ENCODE measurements at places on chromosomes 12 and 14.
A peak's percentile ranks its signal among the peaks of the same experiment; 100 is the strongest.

- no peak for DNase-seq
These were observed 25.5 kb upstream of the SNAPC1 start for GRCh38 chr14:61736751-61737150.

DNA sequence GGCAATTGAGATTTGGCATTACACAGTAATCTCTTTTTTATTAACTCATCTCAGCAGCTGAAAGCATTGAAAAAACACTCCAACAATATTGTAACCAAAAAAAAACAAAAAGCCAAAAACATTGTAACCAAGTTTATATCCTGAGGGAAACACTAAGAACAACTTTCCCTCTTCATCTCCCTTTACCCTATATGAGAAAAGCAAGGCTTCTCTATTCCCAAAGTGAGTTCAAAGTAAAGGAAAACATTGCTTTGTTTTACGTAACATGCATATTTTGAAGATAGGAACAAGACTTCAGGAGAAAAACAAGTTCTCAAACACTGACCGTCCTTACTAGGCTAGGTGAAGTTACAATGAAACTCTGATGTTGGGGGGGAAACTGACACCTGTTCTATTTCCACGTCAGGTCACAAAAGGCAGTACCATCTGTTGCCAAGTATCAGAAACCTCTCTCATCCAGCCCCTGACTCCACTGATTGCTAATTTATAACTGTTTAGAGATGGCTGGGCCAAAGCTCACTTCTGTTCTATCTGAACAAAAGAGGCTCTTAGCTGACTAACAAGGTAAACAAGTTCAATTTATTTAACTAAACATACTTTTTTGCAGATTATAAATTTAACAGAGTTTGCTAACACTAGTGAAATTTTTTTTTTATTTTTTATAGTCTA, 67.9 kb upstream of the PLXNC1 start:
- DNase-seq, result no peak

DNA sequence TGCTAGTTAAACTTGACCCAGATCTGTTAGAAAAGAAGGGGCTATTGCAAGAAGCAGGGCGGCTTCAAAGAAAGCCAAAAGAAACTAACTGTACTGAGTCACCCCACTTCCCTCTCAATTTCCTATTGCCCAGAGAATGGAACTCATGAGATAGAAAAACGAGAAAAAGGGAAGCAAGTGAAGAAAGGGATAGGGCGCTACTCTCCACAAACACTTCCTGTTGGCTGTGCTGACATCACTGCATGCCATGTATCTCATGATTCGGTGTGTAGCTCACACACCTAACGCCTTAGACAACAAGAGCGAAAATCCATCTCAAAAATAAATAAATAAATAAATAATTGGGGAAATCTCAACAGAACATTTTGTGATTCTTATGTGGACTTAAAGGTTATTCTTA, 13.0 kb upstream of the P2RX4 start:
- no peak for DNase-seq

GRCh38 chr12:43306066-43306465, 245.9 kb downstream of the ADAMTS20 start:
- peak; percentile 90 for DNase-seq

DNA sequence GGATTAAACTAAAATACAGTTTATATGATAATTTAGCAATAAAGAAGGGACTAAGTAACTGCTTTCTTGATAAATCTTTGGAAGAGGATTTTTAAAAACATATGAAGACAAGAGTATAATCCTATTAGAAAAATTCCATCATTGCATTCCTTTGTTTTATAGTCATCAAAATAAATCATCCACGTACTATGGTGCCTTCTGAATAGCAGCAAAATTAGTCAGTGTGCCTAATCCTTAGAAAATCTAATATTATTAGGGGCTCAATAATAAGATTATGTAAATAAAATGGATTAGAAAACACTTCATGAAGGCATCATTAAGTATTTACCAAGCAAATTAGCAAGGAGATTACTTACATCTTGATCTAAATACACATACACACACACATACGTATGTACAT, 102.1 kb downstream of the KCNH5 start:
- DNase-seq, result no peak

DNA sequence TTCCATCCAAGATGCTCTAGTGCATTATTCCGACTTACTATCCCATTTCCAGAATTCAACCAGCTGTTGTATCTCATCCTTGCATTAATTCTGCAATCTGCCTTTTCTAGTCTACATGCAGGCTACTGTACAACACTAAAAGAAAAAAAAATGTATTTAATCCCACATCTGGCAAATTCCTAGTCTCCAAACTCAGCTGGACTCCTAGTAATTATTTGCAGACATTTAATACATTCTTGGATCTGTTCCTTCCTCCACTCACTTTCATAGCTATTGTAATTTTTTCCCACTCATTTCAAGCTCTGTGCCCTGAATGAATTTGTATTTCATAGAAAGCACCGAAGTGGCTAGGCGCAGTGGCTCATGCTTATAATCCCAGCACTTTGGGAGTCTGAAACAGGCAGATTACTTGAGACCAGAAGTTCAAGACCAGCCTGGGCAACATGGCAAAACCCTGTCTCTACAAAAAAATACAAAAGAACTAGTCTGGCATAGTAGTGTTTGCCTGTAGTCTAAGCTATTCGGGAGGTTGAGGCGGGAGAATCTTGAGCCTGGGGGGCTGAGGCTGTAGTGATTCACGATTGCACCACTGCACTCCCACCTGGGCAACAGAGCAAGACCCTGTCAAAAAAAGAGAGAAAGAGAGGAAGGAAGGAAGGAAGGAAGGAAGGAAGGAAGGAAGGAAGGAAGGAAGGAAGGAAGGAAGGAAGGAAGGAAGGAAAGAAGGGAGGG, 39.5 kb upstream of the YAF2 start:
- no peak for DNase-seq

Data from astrocyte of the cerebellum (primary cell).